Urothelium cell line (cell line): ENCODE measurements at places on chromosomes 7 and 10.
A peak's percentile ranks its signal among the peaks of the same experiment; 100 is the strongest.

- no peak for DNase-seq
Observed at GRCh38 chr10:95392681-95393164, 101.9 kb upstream of the PDLIM1 start.

- DNase-seq: no peak
Observed at GRCh38 chr7:7798510-7798909, 80.1 kb upstream of the RPA3 start.

- DNase-seq: no peak
Observed at GRCh38 chr10:57849691-57850357, 417.9 kb downstream of the IPMK start.

GRCh38 chr10:124040451-124041188, 52.8 kb downstream of the CHST15 start:
- no peak for DNase-seq

- no peak for DNase-seq
Observed at GRCh38 chr10:58307676-58308075, 27.1 kb upstream of the UBE2D1 start.

- no peak for DNase-seq
Observed at GRCh38 chr7:41445946-41446345, 256.9 kb downstream of the INHBA start.

- no peak for DNase-seq
Observed at GRCh38 chr10:76257816-76258215, 826.4 kb downstream of the LRMDA start.

- no peak for DNase-seq
Observed at GRCh38 chr10:99394256-99394655, 36.2 kb downstream of the GOT1 start.

DNA sequence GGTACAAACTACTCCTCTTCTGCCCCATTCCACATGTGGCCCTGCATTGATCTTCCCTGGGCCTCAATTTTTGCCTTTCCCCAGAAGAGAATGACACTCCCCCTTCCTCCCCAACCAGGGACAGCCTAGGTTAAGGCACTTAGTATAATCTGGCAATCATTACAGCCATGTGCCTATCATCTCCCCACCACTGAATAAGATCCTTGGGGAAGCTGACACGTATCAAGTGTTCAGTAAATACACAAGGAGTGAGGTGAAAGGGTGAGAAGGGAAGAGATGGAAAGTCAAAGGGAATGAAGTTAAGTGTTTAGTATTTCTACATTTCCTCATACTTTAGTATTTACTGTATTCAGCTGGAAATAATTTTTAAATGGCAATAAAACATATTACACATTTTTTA, 31.9 kb downstream of the FBXW4 start:
- DNase-seq: no peak

DNA sequence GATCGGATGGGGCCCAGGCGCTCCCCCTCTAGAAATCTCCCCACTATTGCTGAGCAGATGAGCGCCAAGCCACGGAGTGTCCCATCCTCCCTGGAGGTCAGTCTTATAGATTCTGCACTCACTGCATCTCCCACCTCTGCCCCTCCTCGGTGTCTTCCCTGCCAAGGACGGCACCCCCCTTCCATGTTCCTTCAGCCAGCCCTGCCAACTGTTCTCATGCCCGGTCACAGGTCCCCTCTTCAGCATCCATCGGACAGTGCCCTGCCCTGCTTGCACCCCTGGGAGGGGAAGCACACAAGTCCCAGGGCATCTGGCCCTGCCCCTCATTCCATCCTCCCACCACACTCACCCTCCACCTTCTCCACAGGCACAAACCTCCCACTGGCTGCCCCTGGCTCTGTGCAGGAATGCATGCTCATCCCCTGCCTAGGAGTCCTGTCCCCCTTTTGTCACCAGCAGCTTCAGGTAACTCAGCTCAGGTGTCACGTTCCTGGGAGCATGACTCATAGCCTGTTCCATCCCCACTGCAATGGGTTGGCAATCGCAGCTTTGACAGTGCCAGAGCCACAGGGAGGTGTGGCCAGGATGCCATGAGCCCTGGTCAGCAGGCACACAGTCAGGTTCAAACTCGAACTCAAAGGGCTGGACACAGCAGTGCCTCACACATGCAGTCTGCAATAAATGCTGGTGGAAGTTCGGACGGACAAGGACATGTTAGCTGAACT, 234.7 kb upstream of the TCERG1L start:
- DNase-seq: peak; percentile 16

GRCh38 chr7:14583518-14583917, 319.0 kb downstream of the DGKB start:
- DNase-seq: no peak

- DNase-seq: no peak
Observed at GRCh38 chr10:64130152-64130551, 609.0 kb downstream of the REEP3 start.
